ENCODE measurements at places on chromosomes 6 and 20. TPM values are rescaled to one million over a fixed set of nuclear protein-coding genes. Genes with fewer than 3 reads are reported as not detected.

The MUC21 gene
- not detected for polyA plus RNA-seq

The LY86 gene
- not detected for polyA plus RNA-seq

The NANP gene
- polyA plus RNA-seq = 2.8 TPM

The EYS gene
- polyA plus RNA-seq = 0.38 TPM

The DEF6 gene
- 1.3 TPM for polyA plus RNA-seq

The SLC32A1 gene
- polyA plus RNA-seq = 40.0 TPM

The ENPP1 gene
- polyA plus RNA-seq = not detected

The KPNA5 gene
- 45.0 TPM for polyA plus RNA-seq

The JAG1 gene
- 9.0 TPM for polyA plus RNA-seq

The CCHCR1 gene
- polyA plus RNA-seq = 19.7 TPM

Measured in neural cell (in vitro differentiated cells).